ENCODE measurements at places on chromosomes 5 and 9.

- no peak for DNase-seq
Observed at GRCh38 chr5:116668390-116668789, 93.8 kb upstream of the SEMA6A start.

DNA sequence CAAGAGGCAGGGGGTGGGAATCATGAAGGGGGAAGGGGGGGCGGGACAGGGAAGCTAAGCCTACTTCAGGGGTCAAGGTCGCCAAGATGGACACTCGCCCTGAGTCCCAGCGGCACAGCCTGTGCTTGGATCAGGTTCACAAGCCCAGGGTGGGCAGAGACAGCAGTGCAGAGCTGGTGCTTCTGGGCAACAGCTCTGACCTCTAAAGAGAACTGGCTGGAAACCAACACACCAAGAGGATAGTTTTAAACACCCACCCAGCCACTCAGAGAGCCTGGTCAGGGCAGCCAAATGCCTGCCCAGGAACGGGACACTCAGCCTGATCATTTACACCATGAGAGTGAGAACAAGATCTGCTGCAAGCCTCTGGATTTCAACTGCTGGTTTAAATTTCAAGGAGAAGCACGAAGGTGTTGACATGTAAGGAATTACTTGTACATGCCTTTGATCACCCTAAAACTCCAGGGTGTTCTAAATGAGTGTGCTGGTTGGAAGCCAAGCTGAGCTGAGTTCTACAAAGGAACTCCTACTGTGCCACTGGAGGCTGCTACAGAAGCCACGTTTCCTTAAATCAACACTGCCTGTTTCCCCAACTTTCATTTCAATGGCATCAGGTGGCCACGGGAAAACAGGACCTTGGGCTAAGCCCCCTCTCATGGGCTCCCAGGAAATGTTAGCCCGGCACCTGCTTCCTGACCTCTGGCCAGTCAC is 91.5 kb downstream of the TTLL11 start:
- DNase-seq, result no peak

DNA sequence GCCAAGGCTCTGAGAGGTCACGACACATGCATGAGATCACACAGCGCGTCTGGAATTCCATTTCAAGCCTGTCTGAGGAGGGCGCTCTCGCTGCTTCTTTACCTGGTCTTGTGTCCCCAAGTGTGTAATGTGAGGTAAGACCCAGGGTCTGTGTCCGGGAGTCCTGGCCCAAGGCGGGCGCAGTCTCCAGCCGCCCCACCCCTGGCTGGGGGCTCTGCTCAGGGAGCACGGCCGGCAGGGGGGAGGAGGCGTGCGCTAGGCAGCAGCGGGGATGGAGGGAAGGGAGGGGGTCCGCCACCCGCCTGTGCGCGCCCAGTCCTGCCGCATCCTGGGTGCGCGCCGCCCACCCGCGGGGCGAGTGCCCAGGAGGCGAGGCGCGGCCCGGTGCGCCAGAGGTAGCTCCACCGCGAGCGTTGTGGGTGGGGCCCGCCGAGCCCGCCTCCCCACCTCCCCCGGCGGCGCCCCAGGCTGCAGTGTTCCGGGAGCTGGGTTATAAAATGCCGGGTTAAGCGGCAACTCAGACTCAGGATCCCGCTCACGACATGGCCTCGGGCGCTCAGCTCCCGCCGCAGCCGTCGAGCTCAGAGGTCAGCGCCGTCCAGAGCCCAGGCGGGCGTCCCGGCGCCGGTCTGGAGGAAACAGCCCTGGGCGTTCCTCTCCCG is at the start of gene CCNI2:
Gene CCNI2 (plus strand): TSS at position 473 of the 662 bp plus-strand sequence. CDS start 70 bp downstream, at position 543.
- peak; percentile 44 for DNase-seq

DNA sequence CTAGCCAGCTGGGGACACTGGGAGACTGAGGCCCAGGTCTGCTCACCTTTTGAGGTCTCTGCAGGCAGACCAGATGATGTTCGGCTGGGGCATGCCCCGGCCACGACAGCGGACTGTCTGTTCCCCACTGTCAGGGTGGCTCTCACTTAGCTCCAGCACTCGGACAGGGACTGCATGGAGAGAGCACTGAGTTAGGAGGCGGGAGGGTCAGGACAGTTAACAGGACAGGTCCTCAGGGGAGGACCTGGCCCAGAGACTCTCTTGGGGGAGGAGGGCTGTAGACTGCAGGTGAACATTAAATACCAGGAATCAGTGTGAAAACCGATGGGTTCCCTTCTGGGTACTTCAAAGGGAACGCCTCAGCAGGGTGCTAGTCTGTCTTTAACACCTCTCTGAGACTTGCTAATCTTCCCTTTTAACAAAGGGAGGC is 25.1 kb downstream of the PDGFRB start:
- no peak for DNase-seq

- no peak for DNase-seq
Observed at GRCh38 chr5:116075191-116075831, 9.5 kb upstream of the COMMD10 start.

- no peak for DNase-seq
Observed at GRCh38 chr5:139964994-139965565, 78.0 kb downstream of the NRG2 start.

DNA sequence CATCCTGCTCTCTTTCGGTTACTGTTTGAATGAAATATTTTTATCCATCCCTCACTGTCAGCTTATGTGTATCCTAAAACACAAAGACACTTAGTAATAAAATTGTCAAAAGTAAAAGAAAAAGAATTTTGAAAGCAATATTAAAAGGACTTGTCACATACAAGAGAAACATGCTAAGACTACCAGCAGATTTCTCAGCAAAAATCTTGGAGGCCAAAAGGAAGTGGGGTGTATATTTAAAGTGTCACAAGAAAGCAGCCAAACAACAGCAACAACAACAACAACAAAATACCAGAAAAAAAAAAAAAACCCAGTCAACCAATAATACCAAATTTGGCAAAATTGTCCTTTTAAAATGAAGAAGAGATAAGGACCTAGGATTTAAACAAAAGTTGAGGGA is 678.7 kb upstream of the TYRP1 start:
- no peak for DNase-seq

- no peak for DNase-seq
Observed at GRCh38 chr5:172140120-172140519, 47.9 kb downstream of the STK10 start.

- no peak for DNase-seq
Observed at GRCh38 chr9:35954942-35955546, 2.9 kb downstream of the OR2S2 start.

- no peak for DNase-seq
Observed at GRCh38 chr5:77816686-77817085, 40.5 kb upstream of the TBCA start.

DNA sequence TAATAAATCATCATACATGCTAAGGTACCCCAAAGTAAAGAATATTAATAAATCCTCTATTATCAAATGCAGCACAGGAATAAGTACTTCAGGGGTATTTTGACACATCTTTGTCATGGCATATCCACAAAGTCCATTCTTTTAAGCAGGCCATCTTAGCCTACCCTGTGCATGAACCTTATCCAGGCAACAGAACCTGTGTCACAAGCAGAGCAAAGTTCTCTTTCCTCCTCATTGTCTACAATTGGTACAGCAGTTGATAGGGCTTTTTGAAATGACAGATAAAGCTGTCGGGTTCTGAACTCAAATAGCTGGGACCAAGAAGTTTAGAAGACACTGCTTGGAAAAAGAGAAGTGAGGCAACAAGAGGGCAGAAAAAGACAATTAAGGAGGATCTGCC is 30.8 kb upstream of the PURA start:
- no peak for DNase-seq

- no peak for DNase-seq
Observed at GRCh38 chr9:110440172-110440571, 102.5 kb upstream of the TXNDC8 start.

GRCh38 chr9:99513441-99514112 is 291.5 kb downstream of the SEC61B start:
- no peak for DNase-seq

GRCh38 chr5:51582871-51583394 is 199.7 kb downstream of the ISL1 start:
- no peak for DNase-seq

DNA sequence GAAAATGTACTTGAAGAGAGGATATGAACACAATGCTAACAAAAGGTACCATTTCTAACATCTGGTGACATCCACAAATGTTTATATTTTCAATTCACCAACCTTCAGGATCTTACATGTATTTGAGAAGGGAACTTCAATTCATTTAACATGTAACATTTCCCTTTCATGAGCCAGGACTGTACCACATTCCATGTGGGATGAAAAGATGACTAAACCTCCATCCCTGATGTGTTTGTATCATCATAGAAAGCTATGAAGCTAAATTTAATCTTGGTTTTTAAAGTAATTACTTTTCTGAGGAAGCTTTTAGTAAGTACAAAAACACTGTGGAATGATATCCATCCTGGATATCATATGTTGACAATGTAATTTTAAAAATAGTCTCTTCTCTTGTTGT is 78.2 kb upstream of the GNA14 start:
- no peak for DNase-seq

DNA sequence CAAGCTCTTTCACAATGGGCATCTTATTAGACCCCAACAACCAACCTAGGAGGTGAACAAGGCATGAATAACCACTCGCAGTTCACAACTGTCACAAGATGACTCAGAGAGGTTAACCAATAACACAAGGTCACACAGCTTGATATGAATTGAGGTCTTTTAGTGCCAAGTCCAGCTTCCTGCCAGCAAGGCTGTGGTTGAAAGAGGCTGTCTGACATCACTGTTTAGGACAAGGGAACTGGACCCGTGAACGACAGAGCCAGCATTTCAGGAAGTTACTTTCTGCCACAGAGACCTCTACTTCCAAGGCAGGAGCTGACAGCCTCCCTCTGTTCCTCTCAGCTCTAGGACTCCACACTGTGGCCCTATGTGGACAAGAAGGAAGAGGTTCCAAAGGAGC is 53.4 kb upstream of the ALDH1B1 start:
- no peak for DNase-seq

DNA sequence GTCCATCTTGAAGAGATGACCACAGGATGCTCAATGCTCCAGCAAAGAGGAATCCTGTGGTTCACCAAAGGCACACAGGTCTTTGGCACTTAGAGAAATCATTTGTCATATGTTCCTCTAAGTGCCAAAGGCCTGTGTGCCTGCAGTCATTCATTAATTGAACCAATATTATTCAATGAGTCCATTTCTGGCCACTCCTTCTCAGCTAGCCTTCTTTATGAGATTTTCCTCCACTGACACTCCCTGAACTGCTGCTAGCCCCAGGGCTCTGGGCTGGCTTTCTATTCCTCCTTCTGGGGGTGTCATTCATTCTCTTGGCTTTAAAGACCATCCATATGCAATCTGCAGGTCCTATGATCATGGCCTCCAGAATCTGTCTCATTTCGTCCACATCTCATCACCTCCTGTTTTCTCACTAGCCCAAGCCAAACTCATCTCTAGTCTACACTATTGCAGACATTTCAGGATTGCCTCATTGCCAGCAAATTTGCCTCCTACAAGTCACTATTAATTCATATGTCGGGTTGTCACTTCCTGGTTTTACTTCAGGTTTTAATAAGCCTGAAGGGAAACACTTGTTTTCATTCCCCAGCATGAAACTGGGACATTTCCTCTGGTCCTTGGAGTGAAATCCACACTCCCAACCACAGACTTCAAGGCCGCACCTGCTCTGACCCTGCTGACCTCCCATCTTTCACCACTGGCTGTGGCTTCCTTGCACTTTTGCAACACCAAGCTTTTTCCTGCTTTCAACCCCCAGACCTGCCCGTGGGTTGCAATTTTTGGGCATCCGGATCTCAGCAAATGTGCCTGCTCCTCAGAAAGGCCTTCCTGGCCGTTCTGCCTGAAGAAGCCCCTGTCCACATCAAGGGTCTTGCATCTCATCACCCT is 35.1 kb downstream of the KCNIP1 start:
- no peak for DNase-seq

GRCh38 chr9:133114886-133115603 is 6.0 kb downstream of the RALGDS start:
- DNase-seq, result no peak

GRCh38 chr5:143653766-143654282 is 158.1 kb upstream of the HMHB1 start:
- no peak for DNase-seq

DNA sequence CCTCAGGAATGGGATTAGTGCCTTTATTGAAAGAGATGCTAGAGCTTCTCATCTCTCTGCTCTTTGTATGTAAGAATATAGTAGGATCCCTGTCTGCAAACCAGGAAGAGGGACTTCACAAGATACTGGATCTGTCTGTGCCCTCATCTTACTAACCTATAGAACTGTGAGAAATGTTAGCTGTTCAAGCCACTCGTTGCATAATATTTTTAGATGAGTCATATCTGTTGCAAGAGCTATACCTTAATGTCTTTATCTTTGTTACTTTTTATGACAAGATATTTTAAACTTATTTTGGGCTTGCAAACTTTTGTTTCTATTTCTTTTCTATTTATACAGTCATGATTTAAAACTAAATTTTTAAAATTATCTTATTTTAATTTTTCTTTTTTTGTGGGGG is 1296.8 kb upstream of the CDH6 start:
- no peak for DNase-seq

- DNase-seq, result no peak
Observed at GRCh38 chr5:135373736-135374515, 25.1 kb downstream of the MACROH2A1 start.

DNA sequence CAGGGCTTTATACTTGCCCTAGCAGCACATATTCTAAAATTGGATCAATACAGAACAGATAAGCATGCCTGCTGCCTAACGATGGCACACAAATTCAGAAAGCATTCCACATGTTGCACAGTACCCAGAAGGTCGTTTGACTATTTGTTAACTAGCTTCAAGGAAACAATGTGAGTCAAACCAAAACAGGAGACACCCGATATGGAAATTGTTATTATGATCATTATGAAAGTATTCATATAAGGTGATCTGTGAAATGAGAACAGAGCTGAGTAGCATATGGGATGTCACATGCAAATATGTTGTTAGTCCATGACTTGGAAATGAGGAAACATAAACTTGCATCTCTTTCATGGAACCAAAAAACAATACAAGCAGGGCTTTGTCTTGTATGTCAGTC is 56.3 kb upstream of the BICD2 start:
- no peak for DNase-seq

GRCh38 chr9:34624475-34625185 is 4.2 kb downstream of the ARID3C start:
- no peak for DNase-seq

- DNase-seq, result no peak
Observed at GRCh38 chr9:12272471-12273120, 420.6 kb upstream of the TYRP1 start.

DNA sequence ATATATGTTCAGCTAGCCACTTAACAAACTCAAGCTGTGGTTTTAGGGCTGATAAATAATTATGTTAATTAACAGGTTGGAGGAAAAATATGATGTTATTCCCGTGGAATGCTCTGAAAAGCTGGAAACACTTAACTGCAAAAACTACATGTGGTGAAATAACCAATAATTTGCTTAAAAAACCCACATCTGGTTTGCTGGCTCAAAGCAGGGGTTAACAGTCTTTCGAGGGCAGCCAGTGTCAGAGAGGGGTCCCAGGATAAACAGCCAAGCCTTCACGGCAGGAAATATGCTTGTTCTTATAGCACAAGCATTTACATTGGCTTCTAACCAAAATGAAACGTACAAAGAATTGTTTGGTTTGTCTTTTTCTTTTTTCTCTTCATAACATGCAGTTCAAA is 254.0 kb upstream of the GAS1 start:
- no peak for DNase-seq

GRCh38 chr5:169861934-169862333 is 118.4 kb downstream of the INSYN2B start:
- no peak for DNase-seq

All from stimulated activated CD8-positive, alpha-beta memory T cell treated with anti-CD3 and anti-CD28 coated beads, Interleukin-4, amount 100 ng/mL, for 24 hours (primary cell).